ENCODE measurements at places on chromosomes 12 and 14.

DNA sequence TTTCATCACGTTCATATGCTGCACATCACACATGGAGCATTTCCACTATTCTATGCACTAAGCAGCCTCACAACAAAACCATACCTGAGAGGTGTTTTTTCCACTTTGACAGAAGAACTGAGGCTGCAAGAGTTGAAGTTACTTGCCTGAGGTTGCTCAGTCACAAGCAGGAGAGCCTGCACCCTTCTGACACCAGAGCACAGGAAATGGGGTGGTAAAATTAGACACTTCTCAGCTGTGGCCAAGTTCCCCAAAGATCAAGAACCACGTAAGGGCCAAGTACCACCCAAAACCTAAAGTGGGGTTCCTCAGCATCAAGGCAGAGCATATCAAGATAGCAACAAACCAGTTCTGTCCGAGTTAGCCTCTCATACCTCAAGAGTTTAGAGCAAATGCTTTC lies 185.8 kb downstream of the CAPZA3 start:
- no peak for DNase-seq

DNA sequence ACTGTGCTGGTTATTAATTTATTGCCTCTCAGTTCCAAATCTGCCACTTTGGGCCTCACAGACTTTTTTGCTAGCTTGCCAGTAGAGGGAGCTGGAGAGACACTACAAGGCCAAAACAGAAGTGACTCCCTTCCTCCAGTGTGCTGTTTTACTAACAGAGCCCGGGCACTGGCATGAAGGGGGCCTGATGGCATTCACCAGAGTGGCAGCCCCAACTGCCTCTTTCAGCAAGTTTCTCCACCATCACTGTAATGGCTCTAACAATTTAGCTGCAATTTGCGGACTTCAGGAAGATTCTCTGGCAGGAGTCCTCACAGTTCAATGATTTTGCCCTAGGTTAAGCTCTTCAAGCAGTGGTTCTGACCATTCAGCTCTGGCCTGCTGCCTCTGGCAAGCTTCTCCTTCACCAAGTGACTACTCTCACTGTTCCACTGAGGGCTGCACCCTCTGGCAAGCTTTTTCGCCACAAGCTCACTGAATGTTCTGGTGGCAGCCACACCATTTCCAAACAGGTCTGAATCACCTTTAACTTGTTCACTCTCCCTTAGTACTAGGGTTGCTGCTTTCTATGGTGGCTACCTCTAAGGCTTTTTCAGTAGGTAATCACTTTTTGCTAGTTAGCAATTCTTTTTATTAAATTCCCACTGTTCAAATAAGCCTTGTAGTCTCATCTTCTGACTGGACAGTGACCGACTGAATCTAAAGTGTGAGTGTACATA lies 104.9 kb downstream of the ZC3H14 start:
- no peak for DNase-seq

GRCh38 chr14:68544081-68544892 lies 248.6 kb downstream of the ZFP36L1 start:
- no peak for DNase-seq

DNA sequence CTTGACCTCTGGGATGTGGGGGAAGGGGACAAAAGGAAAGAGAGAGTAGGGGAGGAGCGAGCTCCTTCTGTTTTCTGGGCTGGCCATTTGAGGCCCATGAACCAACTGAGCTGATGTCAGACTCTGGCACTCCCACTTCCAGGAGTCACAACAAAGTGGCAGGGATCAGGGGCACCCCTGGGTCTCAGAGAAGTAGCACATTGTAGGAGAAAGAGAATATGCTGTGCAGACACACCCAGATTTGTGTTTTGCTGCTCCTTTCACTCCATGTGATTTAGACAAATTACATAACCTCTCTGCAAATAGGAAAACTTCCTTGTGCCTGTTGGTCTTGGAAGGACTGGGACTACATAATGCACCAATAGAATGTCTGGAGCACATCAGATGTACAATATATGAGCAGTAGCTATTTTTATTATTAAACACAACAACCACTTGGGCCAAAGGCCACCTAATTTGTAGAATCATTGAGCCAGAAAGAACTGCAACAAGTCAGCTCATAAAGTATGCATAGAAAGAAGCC lies 265.5 kb downstream of the ZFP36L1 start:
- no peak for DNase-seq

- no peak for DNase-seq
These were observed 11.8 kb upstream of the FBXO21 start for GRCh38 chr12:117202033-117202432.

DNA sequence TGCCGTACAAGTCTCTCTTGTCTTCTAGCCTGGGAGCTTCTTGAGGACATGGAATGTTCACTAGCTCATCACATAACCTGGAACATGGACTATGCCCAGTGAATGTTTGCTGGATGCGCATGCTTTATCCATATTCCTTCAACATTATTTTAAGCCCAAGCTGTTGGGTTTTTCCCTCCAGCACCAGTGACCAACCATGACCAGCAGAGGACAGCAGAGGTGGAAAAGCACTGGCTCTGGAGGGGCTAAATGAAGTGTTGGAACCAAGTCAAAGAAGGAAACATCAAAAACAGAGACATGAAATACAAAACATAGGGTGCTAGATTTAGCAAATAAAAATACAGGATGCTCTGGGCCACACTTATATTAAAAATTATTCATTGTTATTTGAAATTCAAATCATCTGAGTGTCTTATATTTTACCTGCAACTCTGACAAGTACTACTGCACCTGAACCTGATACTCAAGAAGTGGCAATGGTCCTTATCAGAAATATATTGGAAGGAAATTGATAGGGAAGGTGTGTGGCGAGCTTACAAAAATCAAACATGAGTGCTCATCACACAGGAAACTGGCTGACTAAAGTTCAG lies 23.1 kb upstream of the HELB start:
- DNase-seq, result no peak

DNA sequence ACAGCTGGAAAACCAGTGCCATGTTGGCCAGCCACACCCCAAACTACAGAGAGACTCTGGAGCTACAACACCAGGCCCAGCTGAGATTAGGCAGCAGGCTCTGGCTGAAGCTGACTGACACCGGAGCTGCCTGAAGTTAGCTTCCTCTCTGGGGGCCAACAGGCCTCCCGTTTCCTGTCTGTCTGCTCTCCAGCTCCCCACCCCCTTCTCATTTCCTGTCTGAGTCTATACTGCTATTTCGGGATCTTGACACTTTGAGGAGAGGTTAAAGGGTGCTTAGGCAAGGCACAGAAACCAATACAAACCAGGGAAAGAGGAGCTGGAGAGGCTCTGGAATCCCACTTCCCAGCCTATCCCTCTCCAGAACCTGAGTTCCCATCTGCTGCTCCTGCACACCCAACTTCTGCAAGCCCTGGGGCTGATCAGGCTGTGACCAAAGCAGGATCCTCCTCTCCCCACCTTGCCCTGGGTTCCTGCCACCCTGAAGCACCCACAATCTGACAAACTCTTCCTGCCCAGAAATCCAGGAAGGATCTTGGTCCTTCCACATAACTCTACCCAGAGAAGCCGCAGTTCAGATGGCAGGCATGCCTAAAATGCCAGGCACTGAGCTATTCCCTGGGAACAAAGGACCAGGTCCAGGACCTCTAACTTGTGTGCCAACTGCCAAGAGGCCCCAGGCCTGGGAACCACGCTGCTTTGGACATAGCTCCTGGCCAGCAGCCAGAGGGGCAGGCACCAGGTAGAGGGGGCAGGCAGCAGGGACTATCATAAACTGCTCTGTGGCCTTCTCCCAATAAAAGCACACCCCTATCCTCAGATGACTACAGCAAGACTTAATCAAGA lies 39.9 kb downstream of the PRPF40B start:
- peak; percentile 37 for DNase-seq

DNA sequence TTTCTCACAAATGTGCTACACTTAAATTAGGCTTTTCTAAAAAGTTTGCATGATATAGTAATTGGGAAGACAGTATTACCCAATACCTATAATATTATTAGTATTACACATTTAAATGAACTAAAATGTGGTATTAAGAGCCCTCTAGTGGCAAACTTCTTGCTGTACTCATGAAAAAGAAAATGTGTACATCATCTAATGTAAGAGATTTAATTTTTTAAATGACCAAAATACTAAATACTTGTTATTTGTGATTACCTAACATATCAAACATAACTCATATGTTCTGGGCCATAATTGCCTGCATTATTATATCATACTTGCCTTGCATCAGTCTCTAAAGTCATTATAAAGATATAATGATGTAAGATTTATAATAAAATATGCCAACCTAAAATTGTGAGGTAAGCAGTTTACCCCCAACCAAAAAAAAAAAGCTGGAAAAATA lies 64.2 kb downstream of the DNAI7 start:
- DNase-seq, result no peak

- no peak for DNase-seq
These were observed 123.3 kb downstream of the RFLNA start for GRCh38 chr12:124418156-124418555.

DNA sequence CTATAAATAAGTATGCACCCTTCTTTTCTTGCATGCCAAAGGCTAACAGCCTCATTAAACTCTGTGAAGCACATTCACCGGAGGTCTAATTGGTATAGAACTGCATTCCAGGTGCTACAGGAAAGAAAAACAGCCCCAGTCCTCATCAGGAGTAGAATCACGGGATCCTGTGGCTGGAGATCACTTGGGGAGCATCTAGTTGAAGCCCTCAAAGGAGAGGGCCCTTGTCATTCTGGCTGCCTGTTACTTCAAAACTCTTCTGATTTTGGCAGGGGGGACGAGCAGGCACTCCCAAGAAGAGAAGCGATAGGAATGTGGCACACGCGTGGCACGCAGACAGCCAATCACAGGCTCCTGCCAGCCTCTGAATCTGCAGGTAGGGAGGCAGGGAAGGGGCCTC lies 154.4 kb downstream of the TTC7B start:
- no peak for DNase-seq

- no peak for DNase-seq
These were observed 133.2 kb downstream of the ANO4 start for GRCh38 chr12:100927826-100928225.

DNA sequence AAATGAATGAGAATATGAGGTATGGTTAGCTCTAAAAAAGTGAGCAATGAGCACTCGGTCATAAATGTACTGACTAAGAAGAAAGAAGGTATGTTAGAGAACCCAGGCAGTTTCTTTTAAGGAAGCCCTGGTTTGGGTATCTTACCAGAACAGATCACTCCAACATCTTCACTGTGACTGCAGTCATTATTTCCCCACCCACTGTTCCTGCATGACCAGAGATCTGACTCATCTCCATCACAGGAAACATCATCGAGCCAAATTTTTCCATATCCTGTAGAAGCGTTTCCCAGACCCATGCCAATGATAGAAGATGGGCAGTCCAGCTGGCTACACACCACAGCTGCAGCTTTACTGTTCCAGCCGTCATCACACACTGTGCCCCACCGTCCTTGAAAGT lies 48.0 kb downstream of the CD163L1 start:
- no peak for DNase-seq

- DNase-seq, result no peak
These were observed 143.1 kb downstream of the PCNX1 start for GRCh38 chr14:71050227-71050823.

All from C1 segment of cervical spinal cord (tissue), 14 donors.